Iris pigment epithelial cell (primary cell): ENCODE measurements at places on chromosomes 5 and 9.
A peak's percentile ranks its signal among the peaks of the same experiment; 100 is the strongest.

GRCh38 chr9:76613150-76613781 lies 151.0 kb upstream of the PCA3 start:
- no peak for DNase-seq

DNA sequence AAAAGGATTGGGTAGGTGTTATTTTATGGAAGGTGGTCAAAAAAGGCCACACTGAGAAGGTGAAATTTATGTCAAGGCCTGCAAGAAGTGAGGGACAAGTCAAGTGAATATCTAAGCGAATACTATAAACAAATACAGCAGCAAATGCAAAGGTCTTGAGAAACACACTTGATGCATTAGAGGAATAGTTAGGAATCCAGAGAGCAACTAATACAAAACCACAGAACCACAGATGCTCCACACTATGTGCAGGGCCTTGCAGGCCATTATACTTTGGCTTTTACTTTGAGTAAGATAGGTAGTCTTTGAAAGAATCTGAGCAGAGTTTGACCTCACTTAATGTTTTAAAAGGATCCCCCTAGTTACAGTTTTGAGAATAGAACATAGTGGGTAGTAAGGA lies 4.6 kb downstream of the ZNF622 start:
- DNase-seq: peak; percentile 95

GRCh38 chr5:161547406-161547737 lies 847 bp upstream of the GABRB2 start:
- no peak for DNase-seq

GRCh38 chr5:53712327-53712726 lies 151.9 kb downstream of the NDUFS4 start:
- DNase-seq: no peak

- no peak for DNase-seq
These were observed 5.7 kb downstream of the NIPSNAP3B start for GRCh38 chr9:104769655-104770054.

DNA sequence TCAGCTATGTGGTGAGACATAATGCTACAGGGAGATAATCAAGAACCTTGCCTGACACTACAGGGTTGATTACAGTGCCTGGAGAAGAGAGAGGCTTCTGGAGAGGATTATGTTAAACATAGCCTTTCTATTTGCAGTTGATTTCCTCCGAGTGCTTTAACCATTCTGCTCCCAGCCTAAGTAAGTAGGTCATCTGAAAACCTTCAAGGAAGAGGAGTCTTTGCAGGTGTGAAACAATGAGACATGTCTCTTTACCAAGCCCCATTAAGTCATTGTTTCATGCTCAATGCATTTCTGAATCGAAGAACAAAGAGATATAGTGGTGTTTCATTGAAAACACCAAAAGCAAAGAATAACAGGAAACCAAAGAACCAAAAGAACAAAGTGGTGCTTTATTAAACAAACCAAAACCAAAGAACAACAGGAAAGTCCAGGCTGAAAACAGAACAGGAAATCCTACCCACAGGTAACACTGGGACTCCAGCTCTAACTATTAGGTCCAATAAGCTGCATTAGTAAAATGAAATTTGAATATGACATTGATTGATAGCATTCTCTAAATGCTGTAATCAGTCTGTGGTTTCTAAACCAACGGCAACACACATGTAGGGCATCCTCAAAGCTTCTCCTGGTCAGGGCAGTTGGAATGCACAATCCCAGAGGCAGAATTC lies 113.3 kb upstream of the SPATA31D4 start:
- no peak for DNase-seq
